ENCODE measurements at places on chromosomes 2 and 18. TPM values are rescaled to one million over a fixed set of nuclear protein-coding genes. Genes with fewer than 3 reads are reported as not detected.

GRCh38 chr2:172465417-172466334 is 38.3 kb downstream of the ITGA6 start:
- peak overlapping the region; percentile 17 for H3K27ac ChIP-seq
- peaks cover 7% of the 10 kb centered on the region for H3K36me3 ChIP-seq
- H3K4me1 ChIP-seq = peaks cover 51% of the 10 kb centered on the region
- H3K27me3 ChIP-seq = no peaks in the 10 kb centered on the region

GRCh38 chr2:181189951-181190350 is 209.5 kb downstream of the UBE2E3 start:
- H3K36me3 ChIP-seq = peaks cover 30% of the 10 kb centered on the region
- H3K4me3 ChIP-seq = no peak overlapping the region
- DNase-seq = no peak
- peaks cover 18% of the 10 kb centered on the region for H3K4me1 ChIP-seq
- H3K27me3 ChIP-seq = no peaks in the 10 kb centered on the region
- no peak overlapping the region for H3K27ac ChIP-seq

GRCh38 chr18:6731222-6731596 is 1.7 kb downstream of the ARHGAP28 start:
- H3K36me3 ChIP-seq = peaks cover 1% of the 10 kb centered on the region
- H3K27ac ChIP-seq = no peak overlapping the region

GRCh38 chr2:68714866-68715265 is 19.7 kb upstream of the ARHGAP25 start:
- H3K4me3 ChIP-seq = peak overlapping the region; percentile 5
- H3K4me1 ChIP-seq = peaks cover 63% of the 10 kb centered on the region
- DNase-seq = no peak
- H3K36me3 ChIP-seq = peaks cover 1% of the 10 kb centered on the region
- no peaks in the 10 kb centered on the region for H3K27me3 ChIP-seq
- peak overlapping the region; percentile 81 for H3K27ac ChIP-seq

The PTPRN gene
- total RNA-seq = not detected

- peaks cover 4% of the 10 kb centered on the region for H3K27me3 ChIP-seq
- no peaks in the 10 kb centered on the region for H3K36me3 ChIP-seq
- H3K4me1 ChIP-seq = no peaks in the 10 kb centered on the region
- no peak overlapping the region for H3K4me3 ChIP-seq
These were observed 172.9 kb downstream of the TPGS2 start for GRCh38 chr18:36655930-36656329.

GRCh38 chr18:6830916-6831315 is 101.4 kb downstream of the ARHGAP28 start:
- no peak overlapping the region for H3K27ac ChIP-seq
- H3K36me3 ChIP-seq = no peaks in the 10 kb centered on the region
- no peak for DNase-seq
- no peaks in the 10 kb centered on the region for H3K27me3 ChIP-seq

GRCh38 chr2:240290432-240291336 is 144.8 kb upstream of the GPC1 start:
- H3K27ac ChIP-seq = no peak overlapping the region
- no peak for DNase-seq
- H3K27me3 ChIP-seq = peaks cover 2% of the 10 kb centered on the region
- H3K36me3 ChIP-seq = no peaks in the 10 kb centered on the region

DNA sequence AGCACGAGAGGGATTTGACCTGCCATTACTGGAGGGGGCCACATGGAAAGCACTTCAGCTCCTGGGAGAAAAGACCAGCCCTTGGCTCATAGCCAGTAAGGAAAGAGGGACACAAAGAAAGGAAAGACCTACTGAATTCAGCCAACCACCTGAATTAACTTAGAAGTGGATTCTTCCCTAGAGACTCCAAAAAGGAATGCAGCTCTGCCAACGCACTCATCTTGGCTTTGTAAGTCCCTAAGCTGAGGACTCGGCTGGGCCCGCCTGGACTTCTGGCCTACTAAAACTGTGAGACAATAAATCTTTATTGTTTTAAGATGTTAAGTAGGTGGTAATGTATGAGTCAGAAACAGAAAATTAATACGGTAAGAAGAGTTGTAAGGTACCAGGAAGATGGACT is 11.5 kb downstream of the ATF2 start:
- H3K36me3 ChIP-seq = peaks cover 7% of the 10 kb centered on the region
- H3K27ac ChIP-seq = no peak overlapping the region
- DNase-seq = no peak
- no peaks in the 10 kb centered on the region for H3K27me3 ChIP-seq
- H3K4me3 ChIP-seq = no peak overlapping the region
- peaks cover 16% of the 10 kb centered on the region for H3K4me1 ChIP-seq

DNA sequence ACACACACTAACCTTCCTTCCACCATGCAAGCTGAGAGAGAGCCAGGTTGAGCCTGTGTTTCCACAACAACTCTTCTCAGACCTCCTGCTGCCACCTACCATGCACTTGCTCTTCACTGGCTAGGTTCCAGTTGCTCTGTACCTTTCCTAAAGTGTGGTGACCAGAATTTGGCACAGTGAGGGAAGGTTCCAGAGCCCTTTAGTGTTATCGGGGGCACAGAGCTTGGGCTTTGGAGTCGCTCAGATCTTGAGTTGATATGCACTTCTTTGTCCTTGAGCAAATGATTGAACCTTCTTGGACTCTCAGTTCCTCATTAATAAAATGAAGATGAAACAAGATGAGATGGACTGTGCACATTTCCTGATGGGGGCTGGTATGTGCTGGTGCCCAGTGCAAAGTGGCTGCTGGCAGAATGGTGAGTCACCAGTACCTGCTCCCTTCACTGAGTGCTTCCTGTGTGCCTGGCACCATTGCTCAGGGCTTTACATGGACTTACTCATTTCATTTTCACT is 47.1 kb downstream of the NEDD4L start:
- H3K27ac ChIP-seq = no peak overlapping the region
- H3K27me3 ChIP-seq = peaks cover 4% of the 10 kb centered on the region

- peak overlapping the region; percentile 97 for H3K4me3 ChIP-seq
- no peaks in the 10 kb centered on the region for H3K27me3 ChIP-seq
- H3K36me3 ChIP-seq = peaks cover 62% of the 10 kb centered on the region
- no peak for DNase-seq
These were observed 4.0 kb downstream of the ARL4C start for GRCh38 chr2:234492717-234493485.

- H3K36me3 ChIP-seq = peaks cover 6% of the 10 kb centered on the region
- DNase-seq = no peak
- no peaks in the 10 kb centered on the region for H3K27me3 ChIP-seq
- H3K27ac ChIP-seq = peak overlapping the region; percentile 20
- peaks cover 42% of the 10 kb centered on the region for H3K4me1 ChIP-seq
These were observed 38.3 kb downstream of the IL1RL2 start for GRCh38 chr2:102224824-102225739.

The PCGF1 gene
- 40.1 TPM for total RNA-seq

- no peak overlapping the region for H3K27ac ChIP-seq
- no peaks in the 10 kb centered on the region for H3K27me3 ChIP-seq
- H3K36me3 ChIP-seq = no peaks in the 10 kb centered on the region
- DNase-seq = no peak
These were observed 65.2 kb upstream of the FIGN start for GRCh38 chr2:163800951-163801381.

DNA sequence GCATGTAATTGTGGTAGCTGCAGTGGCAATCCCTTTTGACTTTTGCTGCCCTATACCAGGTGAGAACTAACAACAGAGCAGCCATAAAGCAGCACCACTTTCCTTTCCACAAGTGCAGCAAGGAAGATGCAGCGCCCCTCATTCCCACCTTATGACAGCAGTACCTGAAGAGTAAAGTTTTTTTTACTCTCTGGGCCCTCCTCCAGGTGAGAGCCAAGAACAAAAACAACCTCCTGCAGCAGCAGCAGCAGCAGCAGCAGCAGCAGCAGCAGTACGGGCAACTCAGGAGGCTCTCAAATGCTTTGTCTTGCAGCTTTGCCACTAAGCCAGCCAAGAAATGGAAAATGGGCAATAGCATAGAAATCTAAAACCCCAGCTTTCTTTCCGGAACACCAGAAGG is 397.5 kb downstream of the FIGN start:
- H3K27ac ChIP-seq = no peak overlapping the region
- H3K27me3 ChIP-seq = no peaks in the 10 kb centered on the region
- no peaks in the 10 kb centered on the region for H3K4me1 ChIP-seq
- H3K36me3 ChIP-seq = no peaks in the 10 kb centered on the region
- H3K4me3 ChIP-seq = no peak overlapping the region
- no peak for DNase-seq

- peaks cover 24% of the 10 kb centered on the region for H3K4me1 ChIP-seq
- H3K36me3 ChIP-seq = peaks cover 4% of the 10 kb centered on the region
- no peak overlapping the region for H3K27ac ChIP-seq
- H3K27me3 ChIP-seq = peaks cover 36% of the 10 kb centered on the region
- H3K4me3 ChIP-seq = peak overlapping the region; percentile 48
These were observed 172 bp downstream of the PRKD3 start for GRCh38 chr2:37324536-37324785.

DNA sequence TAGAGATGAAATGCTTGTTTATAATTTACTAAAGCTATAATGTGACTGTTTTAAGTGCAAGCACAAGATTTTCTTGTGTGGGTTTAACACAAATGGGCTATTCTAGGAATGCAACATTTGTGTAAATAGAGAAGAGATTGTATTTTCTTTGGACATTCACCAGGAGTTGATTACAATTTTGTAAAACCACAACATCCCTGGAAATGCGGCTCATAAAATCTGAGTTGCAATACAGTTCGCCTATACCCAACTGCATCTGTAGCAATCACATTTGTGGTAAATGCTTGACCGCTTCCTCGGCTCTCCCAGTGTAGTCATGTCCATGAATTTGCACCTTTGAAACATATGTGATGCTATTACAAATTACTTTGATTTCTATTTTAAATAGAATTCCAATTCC is 348.7 kb upstream of the CDH20 start:
- H3K27me3 ChIP-seq = no peaks in the 10 kb centered on the region
- H3K4me1 ChIP-seq = no peaks in the 10 kb centered on the region
- no peak for DNase-seq
- no peak overlapping the region for H3K4me3 ChIP-seq
- H3K27ac ChIP-seq = no peak overlapping the region

- no peak for DNase-seq
- no peaks in the 10 kb centered on the region for H3K36me3 ChIP-seq
- no peak overlapping the region for H3K4me3 ChIP-seq
- H3K4me1 ChIP-seq = no peaks in the 10 kb centered on the region
These were observed 477.7 kb downstream of the PLCL1 start for GRCh38 chr2:198282061-198282460.

Data from activated naive CD8-positive, alpha-beta T cell treated with anti-CD3 and anti-CD28 coated beads, Interleukin-2, amount 10 ng/mL, durations not matched to agents 7 days and 5 days (primary cell).